NK-92 treated with Interleukin-12 subunit alpha and Interleukin-12 subunit beta, amount 100 ng/mL, for 24 hours (cell line): ENCODE measurements at places on chromosomes 11 and 22.

DNA sequence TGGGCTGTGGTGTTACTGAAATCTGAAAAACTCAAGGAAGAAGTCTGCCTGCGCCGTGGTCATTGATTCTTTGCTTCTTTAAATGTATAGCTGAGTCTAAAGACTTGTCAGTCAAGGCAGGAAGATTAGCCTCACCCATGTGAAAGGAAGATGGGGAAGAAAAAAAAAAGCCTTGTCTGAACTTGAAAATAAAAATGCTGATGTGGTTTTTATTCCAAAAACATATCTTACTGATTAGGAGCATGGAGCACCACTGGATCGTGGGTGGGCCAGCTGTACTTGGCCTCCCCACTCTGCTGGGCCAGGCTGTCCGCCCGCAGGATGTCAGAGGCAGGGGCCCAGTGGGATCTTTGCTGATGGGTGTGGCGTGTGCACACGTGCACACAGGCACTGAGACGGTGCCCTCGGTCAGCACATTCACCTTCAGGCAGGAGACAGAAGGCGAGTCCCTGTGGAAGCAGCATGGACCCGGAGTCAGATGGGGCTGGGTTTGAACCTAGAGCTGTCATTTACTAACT is 111.9 kb downstream of the WNT7B start:
- no peak for DNase-seq

- no peak for DNase-seq
These were observed 1247.8 kb downstream of the BRD1 start for GRCh38 chr22:48579928-48580309.

- no peak for DNase-seq
These were observed 1.1 kb downstream of the GRIA4 start for GRCh38 chr11:105610871-105611571.

GRCh38 chr11:33899400-33900037 is 7.6 kb upstream of the LMO2 start:
- DNase-seq, result no peak
